ENCODE measurements at places on chromosomes 1 and 21. TPM values are rescaled to one million over a fixed set of nuclear protein-coding genes. Genes with fewer than 3 reads are reported as not detected.

HPCAL4 gene
- polyA plus RNA-seq: 0.55 TPM

REN gene
- not detected for polyA plus RNA-seq

SPEN gene
- 3.2 TPM for polyA plus RNA-seq

PADI3 gene
- polyA plus RNA-seq: 0.36 TPM

MPZL1 gene
- polyA plus RNA-seq: 27.3 TPM

CAMTA1 gene
- polyA plus RNA-seq: 63.1 TPM

CHRM3 gene
- polyA plus RNA-seq: 0.16 TPM
